Osteoblast (primary cell): ENCODE measurements at places on chromosomes 2 and 18. TPM values are rescaled to one million over a fixed set of nuclear protein-coding genes. Genes with fewer than 3 reads are reported as not detected.
A peak's percentile ranks its signal among the peaks of the same experiment; 100 is the strongest.

RAB6C gene
- total RNA-seq, result not detected in 2 replicates

ANKRD29 gene
- total RNA-seq, result 9.8 and 20.9 TPM in 2 replicates

GRCh38 chr18:3595369-3596273 lies 145.6 kb downstream of the TGIF1 start:
- no peaks in the 10 kb centered on the region for H3K36me3 ChIP-seq
- peak overlapping the region; percentile 95 for H3K27ac ChIP-seq
- H3K27me3 ChIP-seq, result no peaks in the 10 kb centered on the region
- H3K4me1 ChIP-seq, result peaks cover 41% of the 10 kb centered on the region
- H3K4me3 ChIP-seq, result peak overlapping the region; percentile 73

DNA sequence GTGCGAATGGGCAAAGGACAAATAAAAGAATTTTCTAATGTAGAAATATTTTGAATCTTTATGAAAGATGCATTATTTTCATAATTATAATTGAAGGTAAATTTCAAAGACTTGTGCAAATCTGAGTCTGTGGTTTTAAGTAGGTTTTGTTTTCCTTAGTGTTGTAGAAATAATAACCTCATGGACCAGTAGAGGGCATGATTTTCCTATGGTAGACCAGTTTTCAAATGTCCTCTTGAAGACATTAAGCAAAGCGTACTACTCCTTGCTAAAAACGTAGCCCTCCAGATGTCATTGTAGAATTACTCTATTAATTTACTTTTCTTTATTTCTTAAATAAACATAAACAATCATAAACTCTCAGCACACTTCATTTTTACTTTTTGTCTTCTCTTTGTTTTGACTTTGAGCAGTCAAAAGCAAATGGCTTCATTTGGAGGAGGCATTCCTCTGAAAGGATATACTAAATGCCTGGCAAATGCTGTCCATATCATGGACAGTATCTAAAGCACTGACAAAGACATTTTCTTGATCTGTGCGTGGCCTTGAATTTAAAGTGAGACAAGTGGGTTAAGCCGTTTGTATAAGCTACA lies 85.8 kb upstream of the FAM237A start:
- H3K4me3 ChIP-seq, result no peak overlapping the region
- H3K27ac ChIP-seq, result no peak overlapping the region
- H3K27me3 ChIP-seq, result no peaks in the 10 kb centered on the region
- H3K36me3 ChIP-seq, result no peaks in the 10 kb centered on the region
